ENCODE measurements at places on chromosomes 5 and 9.

DNA sequence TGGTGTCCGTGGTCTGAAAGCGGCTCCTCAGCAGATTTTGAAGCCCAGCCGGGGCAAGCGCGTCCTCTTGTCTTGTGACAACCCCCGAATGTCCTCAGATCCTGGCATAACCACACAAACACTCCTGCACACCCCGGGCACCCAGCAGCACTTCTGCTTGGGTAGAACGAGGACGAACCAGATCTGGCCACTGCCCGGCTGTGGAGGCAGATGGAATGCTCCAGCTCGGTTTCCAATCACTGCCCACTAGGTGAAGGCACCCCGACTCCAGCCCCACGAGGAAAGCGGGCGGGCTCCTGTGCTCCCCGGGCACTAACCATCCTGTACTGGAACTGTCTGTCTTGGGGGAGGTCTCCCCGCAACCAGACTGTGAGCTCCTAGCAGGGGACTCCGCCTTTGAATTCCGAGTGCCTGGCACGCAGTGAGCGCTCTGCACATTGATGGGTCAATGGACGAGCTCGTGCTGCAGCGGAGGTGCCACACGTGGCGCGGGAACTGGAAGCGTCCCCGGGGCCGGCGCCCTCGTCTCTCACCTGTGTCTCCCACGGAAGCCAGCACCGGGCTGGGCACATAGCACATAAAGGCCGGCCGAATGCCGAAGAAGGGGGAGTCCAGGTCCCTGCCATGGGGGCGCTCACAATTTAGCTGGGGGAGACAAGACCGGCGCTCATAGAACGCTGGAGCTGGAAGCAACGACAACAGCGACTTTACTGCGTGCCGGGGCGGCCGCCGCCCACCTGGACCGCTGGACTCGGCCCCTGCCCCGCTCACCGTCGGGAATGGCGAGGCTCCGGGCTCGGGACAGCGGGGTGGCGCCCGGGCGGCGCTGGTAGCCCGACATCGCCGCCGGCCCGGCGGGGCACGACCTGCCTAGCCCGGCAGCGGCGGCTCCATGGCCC lies 608 bp downstream of the ENTR1 start:
- DNase-seq = no peak

GRCh38 chr9:113910036-113910639 lies 34.0 kb downstream of the ZNF618 start:
- no peak for DNase-seq

GRCh38 chr5:177308740-177309139 lies 3.0 kb downstream of the MXD3 start:
- no peak for DNase-seq

DNA sequence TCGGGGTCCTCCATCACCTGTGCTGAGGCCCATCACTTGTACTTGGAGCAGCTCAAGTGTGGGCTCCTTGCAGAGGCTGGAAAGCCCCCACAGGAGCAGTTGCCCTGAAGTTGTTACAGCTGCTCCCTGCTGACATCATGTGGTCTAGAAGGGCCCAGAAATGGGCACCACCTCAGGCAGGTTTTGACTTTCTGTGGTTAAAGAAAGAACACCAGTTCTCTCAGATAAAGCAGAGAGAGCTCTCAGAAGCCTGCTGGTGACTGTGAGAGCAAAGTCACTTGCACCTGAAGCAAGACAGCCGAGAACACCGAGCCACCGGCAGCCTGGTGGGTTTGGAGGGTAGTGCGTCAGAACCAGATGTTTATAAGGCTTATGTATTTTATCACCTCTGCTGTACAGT lies 70.4 kb downstream of the MVB12B start:
- no peak for DNase-seq

- no peak for DNase-seq
These were observed 83.2 kb upstream of the PAPPA start for GRCh38 chr9:116070256-116070914.

DNA sequence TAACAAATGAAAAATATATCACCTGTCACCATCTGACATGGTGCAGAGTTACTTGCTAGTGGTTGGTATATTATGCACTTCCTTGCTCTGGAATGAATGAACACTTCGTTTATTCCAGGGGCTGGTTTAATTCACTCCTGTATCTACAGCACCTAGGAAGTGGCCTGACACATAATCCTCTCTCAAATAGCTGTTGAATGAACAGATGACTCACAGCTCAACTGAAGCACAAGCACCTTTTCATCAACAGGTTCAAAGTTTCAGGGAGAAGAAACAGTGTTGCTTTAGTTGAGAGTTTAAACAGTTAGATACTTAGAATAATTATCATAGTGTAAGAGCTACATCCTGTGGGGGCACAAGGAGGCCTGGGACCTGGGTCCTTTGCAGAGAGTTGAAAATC lies 135.0 kb upstream of the DAP start:
- DNase-seq = no peak

DNA sequence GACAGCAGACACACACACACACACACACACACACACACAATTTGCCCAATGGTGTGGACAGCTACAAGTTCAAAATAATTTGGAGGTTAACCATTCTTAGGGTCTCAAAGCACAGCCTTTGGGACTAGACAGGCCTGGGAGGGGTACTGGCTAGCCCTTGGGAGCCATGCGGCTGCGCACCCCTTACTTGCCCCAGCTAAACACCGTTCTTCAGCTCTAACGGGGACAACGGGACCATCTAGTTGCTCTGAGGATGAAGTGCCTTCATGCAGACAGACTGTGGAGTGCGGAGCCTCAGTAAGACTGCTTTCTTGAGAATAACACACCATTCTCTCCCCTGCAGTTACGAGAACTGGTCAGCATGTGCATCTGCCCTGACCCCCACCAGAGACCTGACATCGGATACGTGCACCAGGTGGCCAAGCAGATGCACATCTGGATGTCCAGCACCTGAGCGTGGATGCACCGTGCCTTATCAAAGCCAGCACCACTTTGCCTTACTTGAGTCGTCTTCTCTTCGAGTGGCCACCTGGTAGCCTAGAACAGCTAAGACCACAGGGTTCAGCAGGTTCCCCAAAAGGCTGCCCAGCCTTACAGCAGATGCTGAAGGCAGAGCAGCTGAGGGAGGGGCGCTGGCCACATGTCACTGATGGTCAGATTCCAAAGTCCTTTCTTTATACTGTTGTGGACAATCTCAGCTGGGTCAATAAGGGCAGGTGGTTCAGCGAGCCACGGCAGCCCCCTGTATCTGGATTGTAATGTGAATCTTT lies 64.6 kb downstream of the PSMB7 start:
- no peak for DNase-seq

DNA sequence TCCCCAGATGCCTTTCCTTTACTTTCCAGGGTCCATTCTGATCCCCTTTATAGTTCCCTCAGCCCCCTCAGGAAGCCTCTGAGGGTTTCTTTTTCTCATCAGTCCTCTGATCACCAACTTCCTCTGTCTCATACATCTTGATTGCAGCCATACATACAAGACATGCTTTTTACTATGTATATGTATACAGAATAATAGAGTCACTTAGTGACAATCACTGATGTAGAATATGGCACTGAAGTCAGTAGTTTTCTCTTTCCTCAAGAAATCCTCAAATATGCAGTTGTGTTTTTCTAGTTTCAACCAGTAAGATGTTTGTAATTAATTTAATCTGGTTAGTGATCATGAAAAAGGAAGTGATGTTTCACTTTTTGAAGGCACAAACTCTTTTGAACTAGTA lies 364.1 kb downstream of the MAN2A1 start:
- DNase-seq = no peak

DNA sequence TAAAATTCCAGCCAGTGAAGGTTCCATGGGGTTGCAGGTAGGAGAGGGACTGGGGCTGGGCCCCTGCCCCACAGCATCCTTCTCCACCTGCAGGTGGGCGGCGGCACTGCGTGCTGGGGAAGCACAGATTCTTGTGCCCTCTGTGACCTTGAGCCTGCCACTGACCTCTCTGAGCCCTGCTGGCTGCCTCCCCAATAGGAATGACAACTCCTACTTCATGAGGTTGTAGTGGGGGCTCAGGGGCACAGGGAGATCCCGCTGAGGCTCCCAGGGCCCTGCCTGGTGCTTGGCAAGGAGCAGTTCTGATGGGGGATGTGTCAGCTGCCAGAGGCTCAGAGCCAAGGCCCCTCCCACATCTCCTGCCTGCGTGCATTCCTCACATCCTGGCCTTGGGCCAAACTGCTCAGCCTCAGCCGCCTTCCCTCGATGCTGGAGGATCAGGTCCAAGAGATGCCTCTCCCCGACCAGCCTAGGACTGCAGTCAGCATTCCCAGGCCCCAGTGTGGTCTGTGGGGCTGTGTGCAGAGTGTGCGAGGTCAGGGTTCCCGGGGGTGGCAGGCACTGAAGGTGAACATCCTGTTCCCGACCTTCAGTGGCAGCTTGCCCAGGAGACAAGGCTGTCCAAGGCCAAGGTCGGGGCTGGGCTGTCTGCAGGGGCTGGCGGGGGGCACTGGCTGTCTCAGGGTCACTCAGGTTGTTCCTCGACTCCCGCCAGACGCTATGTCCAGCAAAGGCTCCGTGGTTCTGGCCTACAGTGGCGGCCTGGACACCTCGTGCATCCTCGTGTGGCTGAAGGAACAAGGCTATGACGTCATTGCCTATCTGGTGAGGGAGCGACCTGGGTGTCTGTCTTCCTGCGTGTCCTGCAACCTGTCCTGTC lies 7.0 kb downstream of the ASS1 start:
- peak; percentile 71 for DNase-seq

- DNase-seq = no peak
These were observed at the start of the genes EIF4E1B and SNCB for GRCh38 chr5:176629853-176630680. EIF4E1B (plus strand) TSS chr5:176630675; CDS start chr5:176642788, 12,113 bp downstream. SNCB (minus strand) TSS chr5:176630534; CDS start chr5:176629654, 880 bp downstream.

GRCh38 chr9:19176856-19177255 lies 49.6 kb upstream of the PLIN2 start:
- DNase-seq = no peak

GRCh38 chr9:114792396-114792795 lies 13.4 kb downstream of the TNFSF15 start:
- DNase-seq = no peak

DNA sequence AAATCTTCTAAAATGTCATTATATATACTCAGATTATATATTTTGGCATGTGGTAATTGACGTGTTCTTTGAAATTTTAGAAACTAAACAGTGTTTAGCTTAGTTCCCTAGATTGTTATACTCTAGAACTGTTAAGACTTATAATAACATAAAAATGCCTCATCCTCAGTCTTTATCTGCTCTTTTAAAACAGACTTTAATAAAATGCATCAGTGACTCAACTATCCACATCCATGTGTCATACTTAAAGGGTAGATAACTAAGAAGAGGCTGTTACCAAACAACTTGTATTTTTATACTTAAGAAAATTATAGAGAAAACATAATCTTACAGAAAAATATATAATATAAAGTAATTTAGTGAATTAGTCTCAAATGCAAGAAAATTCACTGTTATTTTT lies 15.2 kb downstream of the NFIL3 start:
- DNase-seq = no peak

- DNase-seq = no peak
These were observed 250.1 kb downstream of the FAM170A start for GRCh38 chr5:119879446-119879845.

GRCh38 chr9:94212091-94212490 lies 47.0 kb upstream of the ZNF169 start:
- no peak for DNase-seq

- DNase-seq = peak; percentile 27
These were observed 714 bp downstream of the UBE2D2 start for GRCh38 chr5:139561655-139562451.

DNA sequence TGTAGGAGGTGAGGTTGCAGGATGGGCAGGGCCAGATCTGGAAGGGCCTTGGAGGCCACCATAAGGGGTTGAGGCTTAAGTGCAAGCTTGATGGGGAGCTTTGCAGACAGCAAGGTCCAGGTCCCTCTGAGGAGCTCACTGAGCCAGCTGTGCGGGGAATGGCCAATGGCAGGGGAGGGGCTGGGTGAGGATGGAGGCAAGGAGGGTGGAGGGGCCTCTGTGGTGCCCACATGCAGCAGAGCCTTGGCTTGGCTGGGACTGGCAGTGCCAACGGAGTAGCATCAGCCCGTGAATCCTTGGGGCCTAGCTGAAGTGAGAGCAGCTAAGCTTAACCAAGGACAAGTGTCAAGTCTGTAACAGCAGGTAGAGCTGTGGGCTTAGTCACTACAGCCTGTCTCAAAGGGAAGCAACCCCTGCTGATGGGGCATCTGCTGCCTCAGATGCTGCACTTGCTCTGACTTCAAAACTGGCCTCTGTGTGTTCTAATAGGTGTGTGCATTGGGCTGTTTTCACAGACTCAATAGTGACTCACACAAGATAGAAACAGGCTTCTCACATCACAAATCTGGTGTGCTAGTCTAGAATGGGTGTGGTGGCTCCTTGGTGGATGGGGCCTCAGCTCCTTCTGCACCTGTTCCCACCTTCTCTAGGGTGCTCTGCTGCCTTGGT lies 16.3 kb downstream of the GALNT12 start:
- no peak for DNase-seq

DNA sequence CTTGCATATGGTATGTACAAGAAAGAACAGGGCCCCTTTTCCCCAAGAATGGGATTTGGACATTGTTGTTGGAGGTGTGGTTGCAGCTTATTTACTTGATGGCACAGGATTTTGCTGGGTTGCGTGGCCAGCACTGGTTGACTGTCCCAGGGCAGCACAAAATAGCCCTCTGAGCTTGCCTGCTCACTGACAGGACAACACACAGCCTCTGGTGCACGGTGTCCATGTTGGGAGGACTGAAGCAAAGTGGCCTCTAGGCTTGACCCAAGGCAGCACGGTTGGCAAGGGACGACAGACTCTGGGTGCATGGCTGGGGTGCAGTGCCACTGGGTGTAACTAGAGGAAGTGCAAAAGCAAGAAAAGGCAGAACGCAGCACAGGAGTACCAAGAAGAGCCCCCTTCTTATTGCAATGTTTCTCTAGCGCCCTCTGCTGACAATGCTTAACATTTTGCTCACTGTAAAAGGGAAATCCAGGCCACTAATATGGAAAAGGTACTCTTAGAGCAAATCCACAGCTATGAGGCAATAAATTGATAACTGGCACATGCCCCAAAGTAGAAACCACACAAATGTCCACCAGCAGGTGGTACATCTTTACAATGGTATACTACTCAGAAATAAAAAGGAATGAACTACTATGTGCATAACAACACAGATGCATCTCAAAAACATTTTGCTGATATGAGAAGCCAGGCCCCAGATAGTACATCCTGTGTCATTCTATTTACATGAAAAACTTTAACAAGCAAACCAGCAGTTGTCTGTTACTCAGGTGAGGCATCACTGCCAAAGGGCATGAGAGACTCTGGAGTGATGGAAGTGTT lies 47.4 kb upstream of the BARX1 start:
- no peak for DNase-seq

- DNase-seq = no peak
These were observed 234.9 kb upstream of the ACTBL2 start for GRCh38 chr5:57717555-57717954.

DNA sequence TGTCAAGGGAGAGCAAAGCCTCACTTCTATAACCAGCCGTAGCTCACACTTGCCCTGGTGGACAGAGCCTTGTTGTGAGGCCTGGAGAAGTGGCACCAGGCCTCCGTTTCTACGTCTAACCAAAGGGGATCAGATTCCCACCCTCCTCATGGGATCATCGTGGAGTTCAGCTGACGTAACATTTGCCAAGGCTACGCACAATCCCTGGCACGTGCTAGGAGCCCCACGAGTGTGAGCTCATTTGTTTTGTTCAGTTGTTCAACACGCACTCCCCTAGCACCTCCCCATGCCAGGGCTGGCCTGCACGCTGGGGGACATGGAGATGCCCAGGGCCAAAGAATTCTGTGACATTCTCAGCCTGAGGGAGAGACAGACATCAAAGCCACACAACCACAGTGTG lies 23.1 kb downstream of the ADGRD2 start:
- DNase-seq = no peak

- peak; percentile 74 for DNase-seq
These were observed 2.0 kb downstream of the VCAN start for GRCh38 chr5:83473346-83474160.

- DNase-seq = no peak
These were observed 353.4 kb upstream of the PANK3 start for GRCh38 chr5:168932400-168933189.
